Stimulated activated CD4-positive, alpha-beta T cell treated with anti-CD3 and anti-CD28 coated beads, Interleukin-12 subunit alpha, Interleukin-12 subunit beta, amount 100 ng/mL, for 24 hours (primary cell): ENCODE measurements at places on chromosomes 4 and X.

DNA sequence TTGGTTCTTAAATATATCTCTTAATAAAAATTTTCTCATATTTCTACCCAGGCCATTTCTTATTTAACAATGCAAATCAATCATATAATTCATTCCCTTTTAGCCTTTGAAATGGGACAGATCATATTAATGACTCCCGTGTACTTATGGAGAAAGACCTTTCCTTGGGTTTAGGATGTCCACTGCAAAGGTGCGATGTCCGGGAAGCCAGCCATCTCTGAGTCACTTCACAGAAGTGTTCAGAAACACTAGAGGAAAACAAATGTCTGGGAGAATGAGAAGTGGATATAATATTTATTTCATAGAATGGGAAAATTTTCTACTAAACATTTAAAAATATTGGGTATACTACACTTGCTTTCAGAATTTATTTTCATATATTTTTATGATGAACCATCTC, 15.3 kb downstream of the INTU start:
- DNase-seq, result no peak

DNA sequence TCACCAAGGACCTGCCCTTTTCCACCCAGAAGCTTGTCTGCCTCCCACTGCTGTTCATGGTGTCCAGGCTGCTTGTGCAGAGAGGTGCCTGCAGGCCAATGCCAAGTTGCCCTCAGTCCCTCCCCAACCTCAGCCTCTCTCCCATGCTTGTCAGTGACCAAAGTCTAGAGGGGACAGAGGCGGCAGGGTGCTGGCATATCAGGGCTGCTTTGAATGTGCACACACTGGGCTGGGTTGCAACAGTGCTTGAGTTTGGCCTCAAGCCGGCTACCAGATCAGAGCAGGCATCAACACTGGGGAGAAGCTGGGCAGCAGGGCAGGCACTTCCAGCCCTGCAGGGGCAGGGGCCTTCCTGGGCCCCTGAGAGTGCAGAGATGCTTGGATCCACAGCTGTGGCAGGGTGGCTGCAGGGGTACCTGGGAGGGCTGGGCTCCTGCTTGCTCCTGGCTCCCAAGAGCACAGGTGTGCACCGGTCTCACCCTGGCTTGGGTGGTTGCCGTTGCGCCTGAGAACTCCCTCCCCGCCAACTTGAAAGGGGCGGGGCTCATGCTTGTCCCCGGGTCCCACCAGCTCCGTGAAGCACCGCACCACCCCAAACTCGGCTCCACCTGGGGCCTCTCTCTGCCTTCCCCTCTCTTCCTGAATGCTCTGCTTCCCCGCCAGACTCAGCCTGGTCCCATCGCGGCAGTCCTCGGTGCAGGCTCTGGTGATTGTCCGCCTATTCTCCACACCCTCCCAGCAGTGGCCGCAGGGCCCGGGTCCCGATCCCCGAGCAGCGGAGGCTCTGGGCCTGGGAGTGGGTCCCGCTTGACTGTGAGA, 1681.9 kb upstream of the ADGRL3 start:
- DNase-seq, result no peak

DNA sequence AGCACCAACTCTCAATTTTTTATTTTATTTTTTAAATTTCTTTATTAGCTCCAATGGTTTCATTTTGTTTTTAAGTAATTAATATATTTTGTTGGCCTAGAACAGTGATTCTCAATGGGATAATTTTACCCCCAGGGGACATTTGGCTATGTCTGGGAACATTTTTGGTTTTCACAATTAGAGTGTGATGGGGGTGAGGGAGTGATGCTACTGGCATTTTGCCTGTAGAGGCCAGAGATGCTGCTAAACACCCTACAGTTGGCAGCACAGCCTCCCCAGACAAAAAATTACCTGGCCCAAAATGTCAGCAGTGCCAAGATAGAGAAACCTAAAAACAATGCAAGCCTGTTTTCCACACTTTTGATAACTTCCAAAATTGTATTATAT, 64.6 kb downstream of the HHIP start:
- DNase-seq, result no peak

GRCh38 chrX:150913511-150913910, 15.0 kb upstream of the CD99L2 start:
- DNase-seq, result no peak
